BE2C (cell line): ENCODE measurements at places on chromosomes 7 and 10.
A peak's percentile ranks its signal among the peaks of the same experiment; 100 is the strongest.

DNA sequence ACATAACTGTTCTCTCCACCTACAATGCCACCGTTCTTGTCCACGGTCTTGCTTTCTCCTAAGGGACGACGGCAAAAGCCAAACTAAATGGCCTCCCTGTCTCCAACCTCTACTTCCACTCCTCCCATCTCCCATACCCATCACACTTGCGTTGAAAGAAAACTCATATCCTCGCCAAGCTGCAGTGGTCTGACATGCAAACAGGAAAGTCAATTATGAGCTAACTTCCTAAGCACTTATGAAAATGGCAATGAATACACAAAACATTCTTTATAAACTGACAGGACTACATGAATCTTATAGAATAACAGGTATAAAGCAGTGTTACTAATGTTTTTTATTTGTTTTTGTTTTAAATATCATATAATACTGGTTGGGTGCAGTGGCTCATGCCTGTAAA is 46.4 kb downstream of the TYW1B start:
- no peak for DNase-seq

DNA sequence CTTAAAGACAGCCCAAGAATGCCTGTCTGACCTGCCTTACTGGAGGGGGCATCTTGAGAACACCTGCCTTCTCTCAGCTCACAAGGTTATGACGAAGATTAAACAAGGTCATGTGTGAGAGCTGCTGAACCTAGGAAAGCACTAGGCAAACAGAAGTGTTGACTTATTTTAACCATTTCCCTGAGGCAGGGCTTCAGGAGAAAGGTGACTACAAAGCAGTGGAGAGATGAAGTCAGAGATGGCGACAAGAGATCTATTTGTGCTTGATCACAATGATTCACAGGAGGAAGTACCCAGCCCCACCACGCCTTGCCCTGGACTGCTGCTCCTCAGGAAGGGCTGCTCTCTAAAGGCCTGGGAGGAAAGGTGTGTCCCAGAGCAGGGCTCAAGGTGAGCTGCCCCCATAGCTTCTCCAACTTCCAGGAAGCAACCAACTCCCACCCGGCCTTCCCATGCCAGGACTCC is 27.8 kb downstream of the STN1 start:
- DNase-seq: no peak

- no peak for DNase-seq
Measured at GRCh38 chr7:29145553-29146056, 732 bp downstream of the CPVL start.

DNA sequence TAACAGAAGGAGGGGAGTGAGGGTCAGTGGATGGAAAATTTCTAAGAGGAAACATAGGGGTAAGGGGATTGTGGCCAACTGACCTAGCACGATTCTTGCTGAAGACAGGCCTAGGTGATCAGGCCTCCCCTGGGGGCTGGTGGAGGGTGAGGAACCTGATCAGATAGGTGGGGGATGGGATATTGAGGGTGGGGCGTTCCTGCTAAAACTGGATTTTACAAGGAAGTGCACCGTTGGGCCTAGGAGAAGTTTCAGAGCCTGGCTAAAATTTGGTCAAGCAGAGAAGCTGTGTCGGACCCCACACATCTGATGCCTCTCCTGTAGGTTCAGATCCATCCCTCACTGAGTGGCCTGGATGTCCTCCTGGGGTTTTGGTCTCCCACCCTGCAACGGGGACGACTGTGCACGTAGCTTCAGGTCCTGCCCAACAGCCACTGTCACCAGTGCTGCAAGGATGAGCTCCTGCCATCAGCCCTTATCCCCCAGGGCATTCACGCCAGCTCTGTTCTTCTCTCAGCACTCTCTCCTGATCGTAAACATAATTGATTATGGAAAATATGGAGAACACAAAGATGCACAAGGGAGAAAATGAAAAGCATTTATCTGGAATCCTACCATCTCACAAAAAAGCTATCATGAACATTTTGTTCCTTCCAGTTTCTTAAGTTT is 89.9 kb downstream of the ADCY1 start:
- DNase-seq: no peak

DNA sequence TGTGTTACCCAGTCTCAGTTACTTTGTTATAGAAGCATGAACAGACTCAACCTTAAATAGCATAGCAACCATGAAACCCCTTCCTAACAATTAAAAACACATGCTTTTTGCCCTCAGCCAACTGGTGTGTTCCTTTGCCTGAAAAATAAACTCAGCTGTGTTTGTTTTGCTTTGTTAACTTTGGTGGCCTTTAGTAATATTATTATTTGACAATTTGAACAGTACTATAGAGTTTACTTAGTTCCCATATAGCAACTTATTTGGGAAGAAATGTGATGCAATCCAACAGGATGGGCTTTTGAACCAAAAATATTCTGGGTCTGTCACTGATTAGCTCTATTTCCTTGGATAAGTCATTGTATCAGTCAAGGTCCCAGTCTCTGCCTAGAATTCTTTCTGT is 22.5 kb upstream of the MKLN1 start:
- DNase-seq: no peak

- no peak for DNase-seq
Measured at GRCh38 chr7:21281193-21281592, 146.7 kb upstream of the SP4 start.

DNA sequence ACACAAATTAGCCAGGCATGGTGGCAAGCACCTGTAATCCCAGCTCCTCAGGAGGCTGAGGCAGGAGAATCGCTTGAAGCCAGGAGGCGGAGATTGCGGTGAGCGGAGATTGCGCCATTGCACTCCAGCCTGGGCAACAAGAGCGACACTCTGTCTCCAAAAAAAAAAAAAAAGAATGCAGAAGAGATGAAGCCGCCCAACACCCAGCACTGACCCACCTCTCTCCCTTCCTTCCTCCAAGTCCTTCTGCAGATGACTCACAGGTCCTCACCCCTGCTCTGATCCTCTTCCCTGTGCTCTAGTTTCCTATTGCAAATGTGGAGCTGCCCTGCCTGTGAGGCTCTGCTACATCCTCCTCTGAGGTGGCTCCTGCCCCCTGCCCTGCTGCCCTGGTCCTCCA is 22.0 kb upstream of the OPALIN start:
- DNase-seq: no peak

GRCh38 chr7:118420888-118421287 is 196.4 kb downstream of the ANKRD7 start:
- no peak for DNase-seq

DNA sequence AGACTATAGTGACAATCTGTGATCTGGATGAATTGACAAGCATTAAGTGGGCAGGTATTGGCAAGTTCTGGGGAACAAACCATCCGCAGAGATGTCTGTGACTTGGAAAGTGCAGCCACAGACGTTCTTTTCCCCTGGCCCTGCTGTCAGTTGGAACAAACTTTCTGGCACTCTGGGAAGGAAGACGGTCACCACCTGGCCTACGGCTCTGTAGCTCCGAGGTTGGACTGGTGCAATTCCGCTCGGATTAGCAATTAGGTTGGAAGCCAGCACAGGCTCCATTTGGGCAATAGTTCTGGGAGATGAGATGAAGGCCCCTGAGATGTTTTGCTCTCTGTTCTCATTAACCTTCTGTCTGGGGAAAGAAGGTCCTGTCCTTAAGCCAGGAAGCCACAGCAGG is 437.5 kb downstream of the CALN1 start:
- no peak for DNase-seq

DNA sequence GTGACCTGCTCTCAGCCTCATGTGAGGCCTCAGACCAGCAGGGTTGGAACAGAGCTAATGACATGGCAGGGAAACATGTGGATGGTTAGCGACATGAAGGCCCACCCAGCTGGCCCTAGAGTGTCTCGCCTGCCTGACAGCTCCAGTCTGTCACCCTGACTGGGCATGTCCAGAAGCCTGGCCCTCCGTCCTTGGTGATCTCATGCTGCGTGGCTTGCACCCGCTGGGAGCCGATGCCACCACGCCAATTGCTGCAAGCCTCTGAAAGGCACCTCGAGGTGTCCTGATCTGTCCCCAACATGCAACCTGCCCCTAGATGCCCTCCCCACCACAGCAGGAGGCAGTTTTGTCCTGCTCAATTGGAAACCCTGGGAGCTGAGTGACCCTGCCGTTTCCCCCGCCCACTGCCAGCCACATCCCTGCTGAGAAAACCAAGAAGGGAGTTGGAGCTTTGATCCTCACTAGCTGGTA is 27.8 kb upstream of the RET start:
- no peak for DNase-seq

DNA sequence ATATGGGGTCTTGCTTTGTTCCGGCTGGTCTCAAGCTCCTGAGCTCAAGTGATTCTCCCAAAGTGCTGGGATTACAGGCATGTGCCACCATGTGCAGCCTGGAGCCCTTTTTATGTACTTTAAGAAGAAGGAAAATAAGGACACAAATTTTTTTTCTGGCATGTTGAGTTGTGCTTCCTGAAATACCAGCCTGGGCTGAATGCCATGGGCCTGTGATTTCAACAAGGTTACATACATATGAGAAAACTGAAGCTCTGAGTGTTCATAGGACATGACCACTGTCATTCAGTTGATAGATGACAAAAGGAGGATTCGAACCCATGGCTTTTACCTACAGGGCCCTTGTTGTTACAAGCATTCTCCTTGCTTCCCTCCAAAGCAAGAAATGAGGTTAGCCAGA is 36.1 kb downstream of the ST8SIA6 start:
- DNase-seq: no peak

GRCh38 chr10:84415539-84416244 is 87.3 kb downstream of the CCSER2 start:
- DNase-seq: no peak

DNA sequence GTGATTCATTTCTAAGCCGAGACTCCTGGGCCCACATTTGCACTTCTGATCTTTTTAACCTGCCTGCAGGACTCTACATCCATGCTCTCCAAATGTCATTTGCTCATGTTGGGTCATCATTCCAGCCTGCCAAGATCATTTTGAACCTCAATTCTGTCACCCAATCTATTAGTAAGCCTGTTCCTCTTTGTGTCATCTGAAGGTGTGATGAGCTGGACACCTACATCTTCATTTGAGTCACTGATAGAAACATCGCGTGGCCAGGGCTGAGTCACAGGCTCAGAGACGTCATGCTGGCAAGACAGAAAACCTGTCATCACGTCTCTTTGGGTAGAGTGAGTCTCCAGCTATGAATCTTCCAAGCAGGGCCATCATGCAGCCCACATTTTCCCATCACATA is 65.3 kb upstream of the SLF2 start:
- no peak for DNase-seq

DNA sequence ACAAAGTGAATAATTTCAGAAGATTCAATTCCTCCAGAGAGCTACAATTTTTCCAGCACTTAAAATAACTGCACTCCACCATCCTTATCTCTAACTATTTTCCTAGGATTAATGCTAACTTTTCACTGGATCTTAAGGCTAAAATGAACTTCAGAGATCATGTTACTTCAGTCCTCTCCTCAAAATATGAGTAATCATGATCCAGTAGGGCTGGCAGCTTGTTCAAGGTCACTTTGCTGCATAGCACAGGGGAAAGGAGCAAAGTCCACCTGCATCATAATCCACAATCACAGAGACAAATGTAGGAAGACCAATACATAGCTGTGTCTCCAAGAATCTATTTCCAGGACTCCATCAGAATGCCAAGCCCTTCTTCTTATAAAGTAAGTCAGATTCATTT is 150.3 kb downstream of the LRRTM3 start:
- no peak for DNase-seq

- no peak for DNase-seq
Measured at GRCh38 chr10:89115876-89116627, 91.1 kb downstream of the CH25H start.

DNA sequence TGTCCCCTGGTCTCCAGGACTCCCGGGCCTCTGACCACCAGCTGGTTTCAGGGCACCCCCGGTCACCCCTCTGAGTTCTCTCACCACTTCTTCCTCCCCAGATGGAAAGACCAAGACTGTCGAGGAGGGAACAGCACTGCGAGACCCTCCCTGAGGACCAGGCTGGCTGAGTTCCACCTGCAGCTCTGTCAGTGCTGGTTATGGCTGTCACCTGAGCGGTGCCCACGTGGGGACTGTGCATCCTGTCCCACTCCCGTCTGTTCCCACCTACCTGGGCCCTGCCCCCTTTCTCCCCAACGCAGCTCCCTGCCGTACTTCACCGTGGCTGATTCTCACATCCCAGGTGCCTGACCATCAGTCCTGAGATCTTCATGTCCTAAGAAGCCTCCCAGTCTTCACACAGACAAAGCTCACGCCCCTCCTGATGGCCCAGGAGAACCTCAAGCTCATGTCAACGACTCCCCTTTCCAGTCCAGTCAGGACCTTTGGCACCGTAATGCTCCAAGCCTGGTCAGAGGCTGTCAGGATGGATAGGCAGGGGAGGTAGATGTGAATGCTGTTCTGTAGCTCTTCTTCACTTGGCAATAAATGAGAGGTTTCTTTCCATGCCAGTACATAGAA is 159.7 kb downstream of the USP6NL start:
- DNase-seq: no peak

GRCh38 chr10:58512491-58513187 is at the start of gene BICC1:
BICC1 (plus strand) TSS chr10:58512872; CDS start chr10:58513144, 272 bp downstream.
- DNase-seq: peak; percentile 73

DNA sequence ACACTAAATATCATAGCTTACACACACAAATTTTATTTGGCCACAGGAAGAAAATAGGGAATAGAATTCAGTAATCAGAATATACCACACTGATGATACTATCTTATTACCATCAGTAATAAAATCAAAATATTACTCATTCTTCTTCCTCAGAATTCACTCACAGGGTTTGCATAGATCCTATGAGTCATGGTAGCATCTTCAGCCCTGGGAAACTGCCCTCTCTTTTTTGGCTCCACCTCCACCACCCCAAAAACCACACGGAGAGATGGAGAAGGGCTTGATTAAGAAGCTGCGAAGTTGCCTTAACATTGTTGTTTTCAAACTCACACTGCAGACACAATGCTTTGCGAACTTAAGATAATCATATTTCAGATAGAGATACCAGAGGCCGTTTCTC is 154.1 kb upstream of the AHR start:
- DNase-seq: no peak

GRCh38 chr7:159098424-159098786 is 46.3 kb downstream of the VIPR2 start:
- DNase-seq: no peak

GRCh38 chr7:37105762-37106161 is 342.9 kb downstream of the ELMO1 start:
- DNase-seq: no peak

DNA sequence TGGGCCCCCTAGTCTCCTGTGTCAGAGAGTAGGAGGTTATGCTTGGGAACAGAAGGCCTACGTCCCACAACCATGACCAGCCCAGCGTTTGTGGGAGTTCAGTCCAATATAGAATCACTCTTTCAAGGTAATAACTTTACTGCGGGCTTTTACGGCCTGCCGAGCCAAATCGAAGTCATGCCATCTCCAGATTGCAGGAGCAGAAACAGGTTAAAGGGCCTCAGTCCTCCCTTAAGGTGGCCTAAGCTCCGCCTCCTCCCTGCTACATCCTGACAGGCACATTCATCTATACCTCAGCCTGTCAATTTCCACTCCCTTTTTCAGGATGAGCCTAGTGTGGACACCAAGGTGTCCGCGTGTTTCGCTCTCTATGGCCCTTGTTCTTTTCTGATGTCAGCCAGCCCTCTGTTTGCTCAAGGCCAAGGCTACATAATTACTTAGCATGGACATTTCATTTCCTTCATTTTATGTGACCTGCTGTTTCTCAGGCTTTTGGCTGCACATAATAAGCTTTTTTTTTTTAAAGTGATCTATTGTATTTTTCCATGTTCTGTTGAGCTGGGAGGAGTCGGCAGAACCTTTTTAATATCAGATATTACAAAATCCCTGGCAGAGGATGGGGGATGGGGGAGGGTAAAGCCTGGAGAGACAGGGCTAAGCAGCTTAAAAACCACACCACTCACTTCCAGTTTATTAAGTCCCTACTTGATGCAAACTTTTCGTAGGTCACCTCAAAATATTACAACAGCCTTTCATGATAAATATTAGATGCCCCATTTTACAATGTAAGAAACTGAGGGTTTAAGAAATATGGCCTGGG is 84.6 kb downstream of the CACNB2 start:
- DNase-seq: no peak
